NCI-H526 treated with DMSO at 0.1 percent for 48 hours (cell line): ENCODE measurements at places on chromosomes 6 and 20.

DNA sequence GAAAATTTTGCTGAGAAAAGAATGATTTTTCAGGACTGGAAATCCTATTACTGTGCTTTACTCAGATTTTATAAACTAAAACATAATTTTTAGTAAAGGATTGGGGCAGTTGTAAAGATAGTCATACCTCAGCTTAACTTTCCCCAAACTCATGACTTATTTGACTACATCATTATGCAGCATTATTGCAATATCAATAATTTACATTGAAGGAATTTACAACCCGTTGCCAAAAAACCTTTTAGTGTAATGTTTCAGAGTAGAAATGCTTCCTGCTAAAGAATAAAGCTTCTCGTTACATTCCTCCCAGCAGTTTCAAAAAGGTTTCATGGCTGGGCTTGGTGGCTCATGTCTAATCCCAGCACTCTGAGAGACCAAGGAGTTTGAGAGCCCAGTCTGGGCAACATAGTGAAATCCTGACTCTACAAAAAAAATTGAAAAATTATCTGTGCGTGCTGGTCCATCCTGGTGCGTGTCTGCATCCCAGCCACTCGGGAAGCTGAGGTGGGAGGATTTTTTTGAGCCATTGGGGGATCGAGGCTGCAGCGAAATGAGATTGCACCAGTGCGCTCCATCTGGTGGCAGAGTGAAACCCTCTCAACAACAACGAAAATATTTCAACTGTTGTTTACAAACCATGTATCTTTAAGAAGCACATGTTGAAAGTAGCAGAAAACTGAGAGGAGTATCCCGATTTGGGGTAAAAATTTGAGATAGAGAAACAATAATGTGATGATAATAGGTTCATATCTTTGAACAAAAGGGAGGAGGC lies 4.4 kb downstream of the AMD1 start:
- DNase-seq, result no peak

GRCh38 chr6:114092943-114093342 lies 122.0 kb upstream of the HDAC2 start:
- no peak for DNase-seq

GRCh38 chr6:146281651-146282362 lies 252.9 kb downstream of the GRM1 start:
- DNase-seq, result no peak

GRCh38 chr6:158039178-158039557 lies 57.5 kb downstream of the SYNJ2 start:
- DNase-seq, result no peak

- no peak for DNase-seq
These were observed 41.3 kb upstream of the TRAF3IP2 start for GRCh38 chr6:111646942-111647341.

GRCh38 chr6:56692523-56693245 lies 50.0 kb upstream of the DST start:
- DNase-seq, result no peak

- DNase-seq, result no peak
These were observed 202.5 kb downstream of the TFAP2B start for GRCh38 chr6:51021171-51021570.

DNA sequence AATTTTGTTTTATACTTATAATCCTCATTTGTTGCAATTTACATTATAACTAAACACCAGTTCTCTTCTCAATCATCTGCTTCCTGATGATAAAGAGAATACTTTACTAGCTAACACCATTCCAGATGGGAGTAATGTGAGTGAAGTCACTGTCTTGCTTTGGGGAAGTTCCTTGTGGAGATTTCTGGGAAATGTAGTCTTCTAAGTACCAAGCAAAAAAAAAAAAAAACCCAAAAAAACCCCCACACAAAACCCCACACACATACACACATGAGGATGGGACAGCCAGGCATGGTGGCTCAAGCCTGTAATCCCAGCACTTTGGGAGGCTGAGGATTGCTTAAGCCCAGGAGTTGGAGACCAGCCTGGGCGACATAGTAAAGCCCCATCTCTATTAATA lies 2.2 kb upstream of the SNPH start:
- no peak for DNase-seq

DNA sequence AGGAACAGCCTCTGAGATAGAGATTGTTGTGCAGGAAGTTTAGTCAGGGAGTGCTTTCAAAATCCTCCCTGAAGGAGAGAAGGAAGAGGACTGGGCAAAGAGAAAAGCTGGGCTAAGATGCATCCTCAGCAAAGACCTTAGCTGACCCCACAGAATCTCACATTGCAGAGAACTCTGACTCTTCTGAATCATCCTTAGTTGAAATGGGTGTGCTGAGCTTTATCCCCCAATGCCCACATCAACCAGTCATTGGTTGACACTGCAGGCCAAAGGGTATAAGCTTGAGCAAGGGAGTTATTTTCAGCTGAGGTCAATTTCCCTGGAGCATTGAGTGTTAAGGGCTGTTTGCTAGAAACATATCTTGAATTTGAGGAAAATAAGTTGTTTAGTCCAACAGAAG lies 732.2 kb downstream of the CBLN4 start:
- DNase-seq, result no peak

DNA sequence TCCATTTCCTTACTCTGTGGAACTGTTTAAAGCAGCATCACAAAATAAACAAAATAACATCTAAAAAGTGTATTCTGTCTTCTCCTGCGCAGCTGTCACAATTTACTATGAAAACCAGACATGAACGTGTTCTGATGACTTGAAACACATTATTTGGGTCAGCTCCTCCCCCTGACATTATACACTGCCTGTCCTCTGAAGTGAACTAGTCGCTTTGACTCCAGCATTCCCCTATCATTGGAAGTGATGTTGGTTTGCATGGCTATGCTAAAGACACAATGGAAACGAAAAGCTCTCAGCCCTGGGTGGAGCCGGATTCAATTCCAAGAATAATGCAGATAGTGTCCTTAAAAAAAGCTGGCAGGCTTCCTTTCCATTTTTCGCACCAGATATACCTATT lies 125.9 kb downstream of the FYN start:
- no peak for DNase-seq

DNA sequence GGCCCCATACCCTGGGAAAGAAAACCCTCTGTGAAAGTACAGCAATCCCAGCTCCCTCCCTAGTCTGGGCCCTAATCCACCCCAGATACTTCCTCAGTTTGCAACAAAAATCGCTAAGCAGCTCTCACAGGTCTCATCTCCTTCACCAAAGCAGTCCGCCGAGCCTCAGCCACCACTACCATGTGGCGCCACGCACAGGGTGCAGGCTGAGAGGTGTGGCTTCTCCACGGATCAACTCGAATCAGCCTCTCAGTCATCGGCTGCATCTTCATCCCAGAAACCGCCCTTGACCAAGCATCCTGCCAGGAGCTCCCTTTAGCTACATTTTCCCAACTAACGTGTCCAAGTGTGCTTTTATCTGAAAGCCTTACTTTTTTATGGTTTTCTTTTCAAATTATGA lies 50.7 kb downstream of the ANKRD60 start:
- no peak for DNase-seq

DNA sequence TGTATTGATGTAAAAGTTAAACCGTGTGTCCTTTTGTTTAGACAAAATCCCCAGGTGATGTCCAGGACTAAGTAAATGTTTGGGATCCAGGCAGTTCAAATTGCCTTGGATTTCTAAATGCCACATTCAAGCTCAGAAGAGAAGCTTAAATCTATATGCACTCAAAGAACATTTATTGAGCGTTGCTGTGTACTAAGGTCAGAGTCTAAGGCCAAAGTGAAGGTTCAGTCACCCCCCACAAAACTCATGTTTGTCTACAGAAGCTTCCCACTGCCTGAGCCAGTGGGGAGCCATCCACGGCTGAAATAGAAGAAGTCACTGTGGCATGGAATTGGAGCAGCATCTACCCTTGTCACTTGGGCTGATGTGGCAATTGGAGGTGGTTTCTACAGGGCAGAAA lies 70.7 kb upstream of the INSM1 start:
- DNase-seq, result no peak
